Stimulated activated CD8-positive, alpha-beta memory T cell treated with anti-CD3 and anti-CD28 coated beads, Interleukin-4, amount 100 ng/mL, for 24 hours (primary cell): ENCODE measurements at places on chromosomes 3 and 15.

- DNase-seq, result no peak
Observed at GRCh38 chr3:47210863-47211405, 47.0 kb upstream of the SETD2 start.

DNA sequence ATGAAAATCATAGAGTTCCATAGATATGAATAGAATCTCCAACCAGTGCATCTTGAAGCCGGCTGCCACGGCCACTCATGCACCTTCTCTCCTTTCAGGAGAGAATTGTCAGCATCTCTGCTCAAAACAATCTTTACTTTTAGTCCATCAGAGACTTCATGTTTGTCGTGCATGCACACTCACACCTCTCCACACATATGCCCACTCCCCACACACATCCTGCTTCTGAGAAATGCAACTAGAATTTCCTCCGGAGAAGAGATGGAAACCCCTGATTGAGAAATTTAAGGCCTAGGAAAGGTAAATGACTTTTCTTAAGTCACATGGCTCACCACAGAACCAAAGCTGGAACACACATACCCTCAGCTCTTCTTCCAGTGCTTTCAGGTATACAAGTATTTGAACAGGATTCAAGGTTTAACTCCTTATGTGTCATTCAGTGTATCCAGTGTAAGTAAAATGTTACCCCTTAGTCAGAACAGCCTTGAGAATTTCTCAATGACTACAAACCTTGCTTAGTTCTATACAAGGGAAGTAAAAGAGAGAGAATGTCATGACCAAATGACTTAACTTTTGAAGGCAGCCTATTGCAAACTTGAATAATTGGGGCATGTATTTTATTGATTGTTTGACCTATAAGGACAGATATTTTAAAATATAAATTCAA lies 69.1 kb upstream of the TSEN2 start:
- DNase-seq, result no peak

DNA sequence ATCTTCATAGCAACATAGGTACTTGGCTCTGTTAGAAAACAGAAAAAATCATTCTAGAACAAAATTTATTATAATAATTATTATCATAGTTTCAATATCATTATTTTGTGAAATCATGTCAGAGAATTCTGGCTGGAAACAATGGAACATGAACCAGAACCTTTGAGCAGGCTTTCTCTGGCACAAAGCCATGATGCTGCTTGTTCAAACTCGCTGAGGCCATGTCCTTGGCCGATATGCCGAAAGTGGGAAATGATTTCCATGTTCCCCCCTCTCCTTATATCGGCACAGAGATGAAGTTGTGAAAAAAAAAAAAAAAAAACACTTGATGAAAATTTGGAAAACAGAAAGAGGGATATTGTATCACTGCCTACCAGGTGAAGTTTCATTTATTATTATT lies 49.0 kb upstream of the MRPL3 start:
- no peak for DNase-seq

DNA sequence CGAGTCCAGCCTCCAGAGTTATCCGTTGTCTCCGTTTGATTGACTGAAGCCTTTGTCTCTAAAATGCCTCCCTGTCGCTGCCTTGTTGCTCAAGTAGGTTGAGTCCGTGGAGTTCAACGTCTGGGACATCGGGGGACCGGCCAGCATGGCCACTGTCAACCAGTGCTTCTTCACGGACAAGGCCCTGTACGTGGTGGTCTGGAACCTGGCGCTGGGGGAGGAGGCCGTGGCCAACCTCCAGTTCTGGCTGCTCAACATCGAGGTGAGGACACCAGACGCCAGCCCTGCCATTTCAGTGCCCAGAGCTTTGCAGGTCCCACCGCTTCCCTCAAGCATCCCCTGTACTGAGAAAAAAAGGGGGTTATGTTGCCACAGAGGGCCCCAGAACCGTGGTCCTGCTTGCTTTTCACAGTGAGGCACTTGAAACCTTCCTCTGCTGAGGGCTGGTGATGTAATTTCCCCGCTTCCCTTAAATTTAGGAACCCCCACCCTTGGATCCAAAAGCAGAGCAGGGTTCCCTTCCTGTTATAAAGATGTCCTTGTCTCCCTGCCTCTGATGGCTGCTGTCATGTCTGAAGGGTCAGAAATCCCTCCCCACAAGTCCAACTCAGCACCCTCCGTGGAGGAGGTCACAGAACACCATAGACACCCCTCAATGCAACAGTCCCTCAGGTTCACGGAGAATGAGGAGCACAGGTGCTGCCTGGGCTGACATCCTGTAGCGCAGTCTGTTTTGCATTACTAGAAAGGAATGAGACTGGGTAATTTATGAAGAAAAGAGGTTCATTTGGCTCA lies 105.7 kb downstream of the LRRK1 start:
- no peak for DNase-seq

GRCh38 chr3:4985330-4986174 lies 6.3 kb downstream of the BHLHE40 start:
- no peak for DNase-seq

DNA sequence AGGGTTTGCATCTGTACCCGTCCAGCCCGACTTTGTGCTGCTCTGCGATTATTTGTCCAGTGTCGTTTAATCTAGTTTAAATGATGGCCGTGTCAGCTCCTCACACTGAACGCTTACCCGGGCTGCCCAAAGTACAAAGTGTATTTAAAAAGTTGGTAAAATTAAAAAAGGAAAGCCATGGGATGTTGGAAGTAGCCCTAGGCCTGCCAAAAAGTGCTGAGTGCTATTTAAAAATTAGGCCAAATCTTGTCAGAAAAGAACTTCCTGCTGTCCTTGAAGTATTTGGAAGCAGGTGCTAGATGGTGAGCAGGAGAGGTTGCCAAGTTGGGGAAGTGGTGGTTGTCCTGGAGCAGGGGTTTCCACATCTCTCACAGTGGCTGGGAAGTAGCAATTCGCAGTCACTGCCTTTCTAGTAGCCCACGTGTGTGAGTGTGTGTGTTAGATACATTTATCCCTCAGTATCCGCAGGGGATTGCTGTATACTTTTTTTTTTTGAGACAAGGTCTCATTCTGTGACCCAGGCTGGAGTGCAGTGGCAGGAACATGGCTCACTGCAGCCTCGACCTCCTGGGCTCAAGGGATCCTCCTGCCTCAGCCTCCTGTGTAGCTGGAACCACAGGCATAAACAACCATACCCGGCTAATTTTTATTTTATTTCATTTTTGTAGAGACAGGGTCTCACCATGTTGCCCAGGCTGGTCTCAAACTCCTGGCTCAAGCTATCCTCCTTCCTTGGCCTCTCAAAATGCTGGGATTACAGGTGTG lies 664 bp downstream of the PPCDC start:
- no peak for DNase-seq

GRCh38 chr3:187139895-187140253 lies 578 bp upstream of the RPL39L start:
- no peak for DNase-seq
